ENCODE measurements at places on chromosomes 3 and 15.

GRCh38 chr15:82751308-82751707 lies 41.6 kb upstream of the AP3B2 start:
- peak; percentile 4 for DNase-seq

DNA sequence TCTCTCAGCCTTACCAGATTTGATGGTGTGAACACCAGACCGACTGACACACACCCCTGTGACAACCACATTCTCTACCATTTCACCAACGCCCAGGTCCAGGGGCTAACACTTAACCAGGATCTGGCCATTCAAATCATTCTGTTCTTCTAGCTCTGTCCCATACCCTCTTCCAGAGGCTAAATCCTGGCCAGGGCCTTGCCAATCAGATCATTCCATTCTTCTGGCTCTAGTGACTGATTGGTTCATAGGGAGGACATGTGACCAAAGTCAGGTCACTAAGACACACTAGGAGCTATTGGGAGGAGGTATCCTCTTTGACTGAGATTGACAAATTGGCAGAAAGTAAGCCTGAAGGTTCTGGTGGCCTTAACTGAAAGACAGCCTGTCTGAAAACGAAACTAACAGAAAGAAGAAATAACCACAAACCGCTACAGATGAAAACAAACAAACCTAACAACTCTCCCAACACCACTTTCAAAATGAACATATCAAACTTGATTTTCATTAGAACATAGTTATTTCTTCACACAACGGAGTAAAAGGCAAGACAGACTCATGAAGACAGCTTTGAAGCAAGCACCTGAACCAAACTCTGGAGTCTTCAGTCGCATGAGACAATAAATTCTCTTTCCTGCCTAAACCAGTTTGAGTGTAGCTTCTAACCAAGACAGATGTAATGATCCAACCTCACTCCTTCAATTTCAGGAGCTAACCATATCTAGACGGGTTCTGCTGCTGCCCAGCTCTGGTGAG lies 68.5 kb downstream of the TRANK1 start:
- no peak for DNase-seq

DNA sequence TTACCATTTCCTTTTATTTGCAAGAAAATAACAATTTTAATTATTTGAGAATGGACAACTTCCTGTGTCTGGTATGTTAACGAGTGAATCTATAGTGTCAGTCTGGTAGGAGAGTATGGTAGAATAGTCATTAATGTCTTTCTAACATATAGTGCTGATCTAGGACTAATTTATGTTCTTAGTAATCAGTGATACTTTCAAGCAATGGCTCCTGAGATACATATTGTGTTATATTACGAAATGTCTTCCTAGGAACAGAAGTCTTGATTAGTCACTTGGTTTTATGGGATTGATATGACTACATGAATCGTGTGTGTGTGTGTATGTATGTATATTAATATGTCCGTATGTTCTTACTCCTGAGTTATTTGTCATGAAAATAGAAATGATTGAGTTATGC lies 66.6 kb upstream of the PAQR5 start:
- DNase-seq: no peak

DNA sequence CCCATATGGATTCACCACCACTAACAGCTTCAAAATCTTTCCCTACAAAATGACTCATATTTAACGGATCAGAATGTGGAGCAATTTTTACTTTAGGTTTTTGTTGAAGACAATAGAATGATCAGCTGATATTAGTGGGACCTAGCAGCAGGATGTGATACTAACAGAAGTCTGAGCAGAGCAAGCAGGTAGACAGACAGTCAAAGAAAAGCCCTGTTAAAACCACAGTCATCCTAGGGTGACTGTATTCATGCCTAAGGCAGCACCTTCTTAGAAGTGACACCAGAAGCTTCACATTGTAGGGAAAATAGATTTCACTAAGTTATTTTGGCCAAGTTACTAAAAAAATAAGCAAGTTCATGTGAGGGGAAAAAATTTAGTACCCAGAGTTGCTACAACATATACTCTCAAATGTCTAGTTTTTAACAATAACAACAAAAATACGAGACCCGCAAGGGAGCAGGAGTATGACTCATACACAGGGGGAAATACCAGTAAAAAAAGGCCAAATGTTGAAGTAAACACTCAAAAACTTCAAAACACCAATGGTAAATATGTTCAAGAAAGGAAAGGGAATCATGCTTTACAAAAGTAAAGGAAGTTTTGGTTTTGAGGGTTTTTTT lies 590.9 kb downstream of the EPHA3 start:
- DNase-seq: no peak

- no peak for DNase-seq
These were observed 55.6 kb downstream of the PLXNA1 start for GRCh38 chr3:127038466-127038865.

- no peak for DNase-seq
These were observed 5.0 kb upstream of the FOXB1 start for GRCh38 chr15:59998950-59999611.

DNA sequence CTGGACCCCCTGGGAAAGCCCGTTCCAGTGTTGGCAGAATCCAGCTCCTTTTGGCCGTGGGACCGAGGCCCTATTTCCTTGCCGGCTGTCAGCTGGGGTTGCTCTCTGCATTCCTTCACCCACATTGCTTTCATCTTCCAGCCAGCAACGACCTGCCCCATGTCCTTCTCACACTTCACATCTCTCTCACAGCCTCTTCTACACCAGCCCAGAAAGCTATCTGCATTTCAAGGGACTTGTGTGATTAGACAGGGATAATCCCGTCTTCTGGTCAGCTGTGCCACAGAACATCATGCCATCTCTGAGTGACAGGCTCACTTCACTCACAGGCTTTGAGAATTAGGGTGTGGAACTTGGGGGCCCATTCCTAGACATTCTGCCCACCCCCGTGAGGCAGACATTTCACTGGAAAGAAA lies 16.4 kb downstream of the EFCC1 start:
- no peak for DNase-seq

GRCh38 chr15:91538782-91539181 lies 314.7 kb upstream of the SLCO3A1 start:
- DNase-seq: no peak

DNA sequence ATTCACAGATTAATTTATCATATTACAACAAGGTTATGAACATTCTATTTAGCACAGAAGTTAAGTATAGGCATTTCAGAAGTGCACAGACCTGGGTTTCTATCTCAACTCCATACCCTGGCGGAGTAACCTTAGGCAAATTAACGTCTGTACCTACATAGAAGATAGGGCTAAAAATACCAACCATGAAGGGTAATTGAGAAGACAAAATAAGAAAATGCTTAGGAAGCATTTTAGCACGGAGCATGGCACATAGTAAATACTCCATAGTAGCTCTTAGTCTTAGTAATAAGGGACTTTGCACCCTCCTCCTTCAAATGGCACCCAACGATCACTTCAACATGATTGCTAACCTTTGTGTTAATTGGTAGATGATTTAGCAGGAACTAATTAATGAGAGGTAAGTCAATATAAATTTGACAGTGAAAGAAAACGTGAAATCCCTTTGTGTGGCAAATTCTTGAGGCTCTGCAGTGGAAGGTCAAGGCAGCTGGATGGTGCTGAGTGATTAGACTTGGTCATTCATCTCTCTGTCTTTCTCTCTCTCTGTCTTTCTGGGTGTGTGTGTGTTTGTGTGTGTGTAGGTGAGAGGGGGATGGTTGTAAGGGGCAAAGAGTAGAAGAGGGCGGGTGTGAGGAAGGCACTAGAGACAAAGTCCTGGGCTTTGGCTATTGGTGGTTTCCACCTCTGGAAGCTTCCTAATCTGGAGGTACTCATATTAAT lies 131.1 kb upstream of the PHLDB2 start:
- DNase-seq: no peak

DNA sequence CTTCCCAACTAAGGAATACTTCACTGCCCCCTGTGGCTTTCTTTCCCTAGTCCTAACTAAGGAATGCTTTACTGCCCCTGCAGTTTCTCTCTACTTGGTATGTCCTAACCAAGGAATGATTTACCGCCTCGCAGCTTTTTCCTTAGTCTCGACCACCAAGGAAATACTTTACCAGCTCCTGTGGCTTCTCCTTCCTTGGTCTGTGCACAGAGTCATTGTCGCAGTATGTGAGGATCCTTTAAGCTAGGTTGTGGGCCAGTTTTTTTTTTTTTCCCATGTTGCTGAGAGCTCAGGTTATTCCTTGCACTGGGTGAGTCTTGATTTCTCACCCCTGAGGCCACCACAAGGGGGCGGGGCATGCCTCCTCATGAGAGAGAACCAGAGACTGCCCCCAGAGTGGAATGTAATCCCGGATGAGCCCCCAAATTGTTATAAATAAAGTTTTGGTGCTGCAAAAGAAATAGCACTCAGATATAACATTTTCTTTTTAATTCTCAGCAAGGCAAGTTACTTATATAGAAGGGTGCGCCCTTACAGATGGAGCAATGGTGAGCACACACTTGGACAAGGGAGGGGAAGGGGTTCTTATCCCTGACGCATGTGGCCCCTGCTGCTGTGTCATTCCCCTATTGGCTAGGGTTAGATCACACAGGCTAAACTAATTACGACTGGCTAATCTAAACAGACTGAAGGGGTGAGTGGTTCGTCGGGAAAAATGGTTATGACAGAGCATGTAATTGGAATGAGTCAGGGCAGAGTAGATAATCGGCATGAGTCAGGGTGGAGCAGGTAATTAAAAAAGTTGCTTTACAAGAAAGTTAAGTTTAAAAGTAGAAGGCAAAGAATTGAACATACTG lies 27.0 kb downstream of the NDUFB4 start:
- peak; percentile 31 for DNase-seq
